COR-L47 (cell line): ENCODE measurements at places on chromosomes 4 and X.
A peak's percentile ranks its signal among the peaks of the same experiment; 100 is the strongest.

- no peak for DNase-seq
Observed at GRCh38 chr4:110613745-110614144, 9.1 kb downstream of the PITX2 start.

DNA sequence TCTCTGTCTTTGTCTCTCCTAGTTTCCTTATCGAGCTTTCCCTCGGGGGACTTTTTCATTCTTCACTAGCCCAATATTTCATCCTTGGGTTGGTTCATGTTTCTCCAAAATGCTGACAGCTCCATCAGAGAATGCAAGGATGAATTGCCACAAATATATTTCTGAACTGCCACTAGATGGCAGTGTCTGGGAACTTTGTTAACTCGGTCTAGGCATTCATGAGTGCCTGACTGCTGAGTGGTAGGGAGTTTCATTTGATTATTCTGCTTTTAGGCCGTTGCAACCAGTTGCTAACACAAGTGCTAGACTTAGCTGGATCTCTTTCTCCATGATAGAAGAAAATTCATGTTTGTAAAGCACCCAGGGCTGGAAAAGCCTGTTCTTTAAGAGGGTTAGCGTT is 73.5 kb upstream of the RAP2C start:
- no peak for DNase-seq

GRCh38 chr4:972651-973424 is 531 bp downstream of the DGKQ start:
- peak; percentile 14 for DNase-seq

DNA sequence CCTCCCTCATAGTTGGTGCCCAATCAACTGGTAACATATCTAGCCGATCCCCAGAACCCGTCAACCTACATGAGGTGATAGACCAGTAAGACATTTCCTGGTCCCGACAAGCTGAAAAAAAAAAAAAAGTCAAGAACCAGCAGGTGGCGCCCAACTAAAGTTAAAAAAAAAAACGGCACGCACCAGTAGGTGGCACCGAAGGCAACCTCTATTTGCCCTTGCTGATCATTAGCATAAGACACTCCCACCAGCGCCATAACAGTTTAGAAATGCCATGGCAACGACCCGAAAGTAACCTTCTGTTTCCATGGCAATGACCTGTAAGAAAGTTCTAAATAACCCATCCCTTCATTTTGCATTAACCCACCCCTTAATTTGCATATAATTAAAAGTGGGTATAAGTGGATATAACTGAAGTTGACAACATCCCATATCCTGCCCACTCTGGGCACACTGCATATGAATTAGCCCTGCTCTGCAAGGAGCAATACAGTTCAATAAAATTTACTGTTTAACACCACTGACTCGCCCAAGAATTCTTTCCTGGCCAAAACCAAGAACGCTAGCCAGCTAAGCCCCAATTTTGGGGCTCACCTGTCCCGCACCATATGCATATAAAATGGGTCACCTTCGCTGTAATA is 83.9 kb upstream of the SPANXB1 start:
- peak; percentile 0 for DNase-seq
